Brain microvascular endothelial cell (primary cell): ENCODE measurements at places on chromosomes 13 and 19.

- DNase-seq = no peak
Measured at GRCh38 chr13:102556806-102557205, 40.0 kb upstream of the TPP2 start.

GRCh38 chr13:52421216-52421615 is 15.2 kb upstream of the THSD1 start:
- no peak for DNase-seq

DNA sequence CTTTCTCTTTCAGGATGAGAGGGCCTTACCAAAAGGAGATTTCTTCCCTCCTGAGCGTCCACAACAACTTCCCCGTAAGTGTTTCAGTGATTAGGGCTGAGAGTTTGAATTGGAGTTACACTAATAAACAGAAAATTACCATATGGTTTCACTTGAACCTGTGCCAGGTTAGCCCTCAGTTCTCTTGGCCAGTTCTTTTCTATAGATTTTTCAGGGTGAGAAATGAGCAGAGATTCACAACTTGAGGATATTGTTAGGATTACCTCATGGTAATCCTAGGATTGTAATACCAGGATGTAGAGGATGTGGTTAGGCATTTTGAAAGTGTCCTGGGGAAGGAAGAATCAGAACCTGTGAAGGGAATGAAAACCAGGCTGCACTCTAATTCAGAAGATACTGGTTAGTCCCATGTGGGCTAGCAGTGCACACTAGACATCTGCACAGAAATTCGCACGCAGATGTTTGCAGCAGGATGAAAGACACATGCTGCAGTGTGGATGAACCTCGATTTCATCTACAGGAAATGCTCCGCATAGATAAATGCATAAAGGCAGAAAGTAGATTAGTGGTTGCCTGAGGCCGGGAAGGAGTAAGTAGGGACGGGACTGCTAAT is 24.1 kb downstream of the HNRNPM start:
- no peak for DNase-seq

GRCh38 chr19:1068009-1069001 is 1.3 kb downstream of the ARHGAP45 start:
- DNase-seq = no peak

DNA sequence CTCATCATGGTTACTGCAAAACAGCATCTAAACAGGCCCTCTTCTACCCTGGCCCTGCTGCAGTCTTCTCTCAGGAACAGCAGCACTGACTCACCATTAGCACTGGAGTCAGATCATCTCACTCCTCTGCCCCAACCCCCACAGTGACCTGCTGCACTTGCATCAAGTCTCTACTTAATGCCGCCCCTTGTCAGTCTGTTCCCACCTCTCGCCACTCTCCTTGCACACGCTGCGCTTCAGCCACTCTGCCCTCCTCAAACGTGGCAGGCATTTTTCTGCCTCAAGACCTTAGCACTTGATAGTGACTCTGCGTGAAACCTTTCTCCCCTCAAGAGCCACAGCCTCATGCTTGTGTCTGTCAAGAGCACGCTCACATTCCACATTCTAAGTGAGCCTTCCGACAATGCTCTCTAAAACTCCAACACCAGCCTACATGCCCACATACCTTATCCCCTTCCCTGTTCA is 22.1 kb downstream of the MIPEP start:
- DNase-seq = peak; percentile 79

DNA sequence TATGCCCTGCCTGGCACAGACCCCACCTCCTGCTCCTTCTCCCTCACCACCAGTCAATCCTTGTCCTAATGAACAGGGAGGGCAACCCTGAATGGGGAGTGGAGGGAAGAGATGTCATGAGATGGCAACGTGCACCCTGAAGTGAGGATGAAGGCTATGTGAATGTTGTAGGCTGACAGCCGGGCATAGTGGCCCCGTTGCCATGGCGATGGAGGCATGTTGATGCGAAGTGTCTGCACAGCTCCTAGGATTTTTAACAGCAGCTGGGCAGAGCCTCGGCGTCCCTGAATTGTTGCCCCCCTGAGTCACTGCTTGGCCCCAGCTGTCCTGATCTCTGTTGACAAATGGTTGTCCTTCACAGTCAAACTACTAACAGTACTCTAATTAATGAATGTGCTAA is 4.8 kb upstream of the ALOX5AP start:
- DNase-seq = no peak

DNA sequence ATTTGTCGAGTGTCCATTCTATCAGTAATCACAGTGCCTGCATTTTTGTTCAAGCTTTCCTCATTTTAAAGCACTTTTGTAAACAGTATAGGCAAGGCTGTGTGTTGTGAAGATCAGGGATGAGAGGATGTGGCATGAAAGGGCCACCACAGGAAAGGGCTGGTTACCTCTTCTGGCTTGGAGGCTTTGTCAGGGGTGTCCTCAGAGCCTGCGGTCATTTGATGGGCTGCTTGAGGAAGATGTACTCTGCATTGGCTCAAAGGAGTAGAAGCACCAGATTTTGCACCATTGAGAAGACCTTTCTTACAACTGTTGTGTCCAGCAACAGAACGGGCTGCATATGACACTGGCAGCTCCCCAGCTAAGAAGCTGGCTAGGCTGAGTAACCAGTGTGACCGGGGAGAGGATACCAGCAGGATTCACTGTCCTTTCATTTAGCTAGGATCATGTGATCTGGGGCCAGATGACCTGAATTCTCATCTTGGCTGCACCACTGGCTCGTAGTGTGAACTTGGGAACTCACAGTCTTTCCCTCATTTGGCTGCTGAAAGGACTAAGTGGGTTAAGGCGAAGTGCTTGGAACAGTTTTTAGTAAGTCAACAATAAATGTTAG is 380.2 kb downstream of the FGF9 start:
- DNase-seq = no peak

DNA sequence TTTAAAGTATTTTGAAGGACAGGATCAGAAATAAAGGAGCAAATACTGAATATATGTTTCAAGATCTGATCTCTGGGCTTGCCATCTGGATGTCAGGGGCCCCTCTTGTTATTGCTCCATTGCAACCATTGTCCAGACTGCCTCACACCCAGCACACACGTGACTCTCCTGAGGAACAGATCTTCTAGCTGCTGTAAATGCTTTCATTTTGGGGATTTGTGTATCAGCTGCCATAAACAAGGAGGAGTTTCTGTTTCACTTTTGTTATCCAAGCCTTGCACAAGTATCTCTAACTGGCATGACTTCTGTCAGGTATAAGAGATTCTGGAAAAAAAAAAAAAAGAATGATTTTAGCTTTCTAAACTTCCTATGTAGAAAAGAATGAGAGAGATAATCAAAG is 1624.1 kb upstream of the PRR20A start:
- no peak for DNase-seq

- DNase-seq = no peak
Measured at GRCh38 chr19:46056536-46056935, 15.7 kb upstream of the IGFL4 start.

- DNase-seq = no peak
Measured at GRCh38 chr19:7832009-7832408, 2.0 kb downstream of the EVI5L start.

GRCh38 chr13:100362781-100363180 is 225.8 kb downstream of the GGACT start:
- DNase-seq = no peak

GRCh38 chr13:111429064-111429558 is 108.7 kb downstream of the TEX29 start:
- peak; percentile 73 for DNase-seq

DNA sequence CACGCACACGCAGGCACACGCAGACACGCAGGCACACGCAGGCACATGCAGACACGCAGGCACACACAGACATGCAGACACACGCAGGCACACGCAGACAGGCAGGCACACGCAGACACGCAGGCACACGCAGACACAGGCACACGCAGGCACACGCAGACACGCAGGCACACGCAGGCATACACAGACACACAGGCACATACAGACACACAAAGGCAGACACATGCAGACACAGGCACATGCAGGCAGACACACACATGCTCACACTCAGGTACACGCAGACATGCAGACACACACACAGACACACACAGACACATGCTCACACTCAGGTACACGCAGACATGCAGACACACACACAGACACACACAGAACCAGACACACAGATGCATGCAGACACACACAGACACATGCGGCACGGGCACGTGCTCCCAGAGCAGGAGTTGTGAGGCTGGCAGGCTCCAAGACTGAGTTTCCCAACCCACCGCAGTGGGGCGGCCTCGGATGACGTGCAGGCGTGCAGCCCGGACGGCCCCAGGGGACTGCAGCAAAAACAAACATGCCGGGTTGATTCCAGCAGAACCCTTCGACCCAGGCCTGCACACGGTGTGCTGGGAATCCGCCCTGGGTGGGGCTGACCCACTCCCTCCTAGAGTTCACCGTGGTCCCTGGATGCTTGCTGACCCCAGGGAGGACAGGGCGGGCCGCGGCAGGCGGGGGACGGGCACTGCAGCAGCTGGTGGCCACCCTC is 100.0 kb downstream of the GADD45B start:
- peak; percentile 95 for DNase-seq

DNA sequence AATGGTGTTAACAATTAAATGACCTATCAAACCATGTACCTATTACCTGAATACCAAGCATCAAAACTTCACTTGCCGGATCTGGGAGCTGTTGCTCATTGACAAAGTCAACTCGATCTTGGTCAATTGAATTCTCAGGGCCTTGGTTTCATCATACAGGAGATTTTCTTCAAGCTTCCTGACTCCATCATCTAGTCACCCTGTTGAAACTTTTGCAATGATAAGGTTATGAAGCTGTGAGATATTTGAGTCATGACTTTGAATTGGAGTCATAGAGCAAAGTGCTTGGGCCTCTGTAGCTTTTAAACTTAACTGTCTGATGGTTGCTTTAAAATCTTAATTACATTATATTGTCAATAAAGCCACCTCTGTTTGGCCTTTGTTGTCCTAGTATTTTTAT is 260.9 kb downstream of the COG6 start:
- DNase-seq = peak; percentile 11

GRCh38 chr13:49997955-49998354 is 1.1 kb downstream of the TRIM13 start:
- DNase-seq = no peak

DNA sequence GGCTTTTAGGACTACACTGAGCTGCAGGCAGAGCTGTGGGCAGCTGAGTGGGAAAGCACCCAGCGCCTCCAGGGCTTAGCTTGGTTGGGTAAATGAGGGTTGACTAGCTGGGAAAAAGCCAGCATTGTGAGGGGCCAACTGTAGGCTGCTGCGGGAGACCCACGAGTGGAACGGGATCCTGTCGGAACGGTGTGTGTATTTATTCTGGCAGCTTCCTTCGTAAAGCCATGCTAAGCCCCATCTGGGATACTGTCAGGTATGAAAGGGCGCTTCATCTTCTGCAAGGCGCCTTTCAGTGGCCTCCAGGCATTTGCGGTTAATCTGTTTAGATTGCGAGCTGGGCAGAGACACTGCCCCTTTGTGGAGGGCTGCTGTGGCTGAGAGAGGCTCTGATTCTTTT is 39.5 kb upstream of the CNMD start:
- no peak for DNase-seq

DNA sequence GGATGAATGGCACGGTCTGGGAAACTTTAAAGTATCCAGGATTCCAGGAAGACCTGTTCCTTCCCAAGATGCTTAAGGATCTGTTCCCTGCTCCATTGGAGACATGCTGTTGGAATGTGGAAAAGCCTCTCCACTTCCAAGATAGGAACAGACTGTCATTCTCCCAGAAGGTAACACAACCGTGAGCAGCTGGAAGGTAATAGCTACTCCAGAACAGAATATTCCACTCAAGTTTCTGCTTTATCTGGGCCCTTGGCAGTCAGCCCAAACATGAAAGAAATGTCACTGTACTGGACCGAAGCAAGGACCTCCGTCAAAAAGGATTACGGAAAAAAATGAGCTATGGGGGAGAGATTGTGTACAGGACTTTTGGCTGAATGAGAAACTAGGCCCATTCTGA is 420.9 kb upstream of the NBEA start:
- DNase-seq = no peak

- no peak for DNase-seq
Measured at GRCh38 chr19:39546599-39546998, 6.6 kb upstream of the EID2 start.

DNA sequence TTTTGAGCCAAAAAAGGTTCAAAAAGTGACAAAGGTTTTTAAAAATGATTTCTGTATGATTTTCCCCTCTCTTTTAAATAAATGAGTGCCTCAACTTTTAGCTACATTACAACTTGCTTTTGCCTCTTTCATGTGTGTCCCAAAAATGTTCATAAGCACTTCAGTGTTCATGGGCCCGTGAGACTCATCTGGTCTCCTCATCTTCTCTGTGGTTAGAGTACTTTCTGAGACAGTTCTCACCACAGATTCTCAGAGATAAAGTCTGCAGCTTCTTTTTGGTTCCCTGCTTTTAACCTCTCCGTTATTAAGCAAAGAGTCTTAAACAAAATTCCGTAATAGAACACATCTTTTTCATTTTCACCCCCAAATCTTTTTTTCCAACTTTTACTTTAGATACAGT is 156.9 kb downstream of the DLEU7 start:
- no peak for DNase-seq

GRCh38 chr19:1428738-1429391 is 9.3 kb upstream of the RPS15 start:
- no peak for DNase-seq

DNA sequence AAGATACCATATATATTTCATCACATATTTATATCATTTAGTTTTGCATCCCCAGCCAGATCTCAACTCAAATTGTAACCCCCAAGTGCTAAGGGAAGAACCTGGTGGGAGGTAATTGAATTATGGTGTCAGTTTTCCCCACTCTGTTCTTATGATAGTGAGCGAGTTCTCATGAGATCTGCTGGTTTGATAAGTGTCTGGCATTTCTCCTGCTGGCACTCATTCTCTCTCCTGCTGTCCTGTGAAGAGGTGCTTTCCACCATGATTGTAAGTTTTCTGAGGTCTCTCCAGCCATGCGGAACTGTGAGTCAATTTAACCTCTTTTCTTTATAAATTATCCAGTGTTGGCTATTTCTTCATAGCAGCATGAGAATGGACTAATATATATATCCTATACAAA is 462.5 kb upstream of the SLITRK5 start:
- DNase-seq = no peak

GRCh38 chr19:1252821-1253513 is 4.6 kb downstream of the MIDN start:
- peak; percentile 94 for DNase-seq

- DNase-seq = no peak
Measured at GRCh38 chr13:102399791-102400674, 1.8 kb downstream of the FGF14 start.

GRCh38 chr13:36666477-36667229 is 7.2 kb upstream of the SERTM1 start:
- DNase-seq = no peak

DNA sequence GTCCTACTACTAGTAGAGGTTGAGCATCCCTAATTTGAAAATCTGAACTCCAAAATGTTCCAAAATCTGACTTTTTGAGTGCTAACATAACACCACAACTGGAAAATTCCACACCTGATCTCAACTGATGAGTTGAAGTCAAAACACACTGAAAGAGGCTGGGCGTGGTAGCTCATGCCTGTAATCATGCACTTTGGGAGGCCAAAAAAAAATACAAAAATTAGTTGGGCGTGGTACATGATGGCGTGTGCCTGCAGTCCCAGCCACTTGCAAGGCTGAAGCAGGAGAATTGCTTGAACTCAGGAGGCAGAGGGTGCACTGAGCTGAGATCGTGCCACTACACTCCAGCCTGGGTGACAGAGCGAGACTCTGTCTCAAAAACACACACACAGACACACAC is 29.9 kb downstream of the USP12 start:
- no peak for DNase-seq
